ENCODE measurements at places on chromosomes 16 and 17.

DNA sequence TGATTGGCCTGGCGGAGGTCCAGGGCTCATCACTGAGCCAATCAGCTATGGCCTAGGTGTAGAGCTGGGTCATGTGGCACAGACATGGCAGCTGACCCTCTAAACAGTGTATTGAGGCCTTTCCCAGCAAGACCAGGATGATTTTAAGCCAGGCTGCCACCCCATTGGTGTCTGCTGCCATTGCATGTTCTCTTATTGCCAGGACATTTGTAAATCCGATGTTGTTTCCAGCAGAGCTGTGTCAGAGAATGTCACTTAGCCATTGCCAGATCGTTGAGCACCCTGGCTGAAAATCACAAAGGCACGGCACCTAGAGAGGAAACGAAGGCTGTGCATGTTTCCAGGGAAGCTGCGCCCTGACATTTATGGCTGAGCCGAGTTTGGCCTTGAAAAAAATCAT, 33.4 kb downstream of the RBFOX1 start:
- DNase-seq: no peak

DNA sequence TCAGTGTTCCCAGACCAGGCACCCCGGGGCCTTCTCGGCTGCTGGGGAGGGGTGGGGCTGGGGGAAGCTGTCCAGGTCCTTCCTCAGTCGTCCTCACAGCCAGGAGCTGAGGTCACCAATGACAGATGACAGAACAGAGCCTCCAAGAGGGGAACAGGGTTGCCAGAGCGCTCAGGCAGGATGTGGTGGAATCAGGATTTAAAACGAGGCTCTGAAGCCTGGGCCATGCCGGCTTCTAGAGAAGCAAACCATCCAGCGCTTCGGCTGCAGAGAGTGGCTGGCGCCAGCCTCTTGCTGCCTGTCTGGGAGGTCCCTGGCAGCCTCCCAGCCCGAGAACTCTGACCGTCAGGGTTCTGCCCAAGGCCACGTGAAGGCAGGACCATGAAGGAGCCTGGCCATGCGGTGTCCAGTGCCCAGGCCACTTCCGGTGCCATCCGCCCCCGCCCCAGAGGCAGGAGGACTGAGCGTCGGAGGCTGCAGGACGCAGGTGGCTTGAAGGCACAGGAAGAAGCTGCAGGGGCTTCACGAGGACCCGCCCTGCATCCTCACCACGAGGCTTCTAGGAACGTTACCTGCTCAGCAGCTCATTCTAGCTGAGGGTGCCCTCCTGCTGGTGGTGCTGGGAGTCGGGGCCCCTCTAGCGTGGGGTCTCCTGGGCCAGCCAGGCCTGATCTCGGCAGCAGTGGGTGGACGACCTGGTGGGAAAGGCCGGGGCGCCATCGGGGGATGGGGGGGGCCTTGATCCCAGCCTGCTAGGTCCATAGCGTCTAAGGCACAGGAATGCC, 78.5 kb downstream of the KLHDC4 start:
- no peak for DNase-seq

DNA sequence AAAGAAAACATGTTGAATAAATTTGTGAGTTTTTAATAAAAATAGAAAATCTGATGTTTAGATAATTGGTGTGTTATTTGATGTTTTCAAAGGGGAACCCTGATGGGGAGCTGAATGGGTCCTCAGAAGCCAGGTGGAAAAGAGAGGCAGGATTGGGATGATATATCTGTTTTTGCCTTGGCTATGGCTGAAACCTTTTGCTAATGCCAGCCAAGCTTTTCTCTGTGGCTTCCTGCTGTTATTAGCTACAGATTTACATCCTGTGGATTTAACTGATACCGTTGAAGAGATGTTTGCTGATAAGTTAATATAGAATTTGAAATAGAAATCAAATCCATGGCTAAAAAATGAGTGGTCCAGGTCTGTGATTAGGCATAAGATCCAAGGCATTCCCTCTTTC, 4.2 kb upstream of the AATF start:
- no peak for DNase-seq

- no peak for DNase-seq
These were observed 5.1 kb downstream of the RAB37 start for GRCh38 chr17:74742153-74742515.

DNA sequence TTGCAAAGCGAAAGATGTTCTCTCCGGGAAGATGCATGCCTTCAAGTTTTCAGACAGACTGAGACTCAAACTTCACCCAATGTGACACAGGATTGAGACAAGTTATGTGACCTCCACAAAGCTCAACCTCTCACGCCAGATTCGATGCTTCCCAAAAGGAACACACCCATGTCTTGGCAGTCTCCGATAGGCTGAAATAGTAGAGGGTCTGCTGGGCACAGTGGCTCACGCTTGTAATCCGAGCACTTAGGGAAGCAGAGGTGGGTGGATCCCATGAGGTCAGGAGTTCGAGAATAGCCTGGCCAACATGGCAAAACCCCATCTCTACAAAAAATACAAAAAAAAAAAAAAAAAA, 22.1 kb downstream of the ZFHX3 start:
- DNase-seq: no peak

DNA sequence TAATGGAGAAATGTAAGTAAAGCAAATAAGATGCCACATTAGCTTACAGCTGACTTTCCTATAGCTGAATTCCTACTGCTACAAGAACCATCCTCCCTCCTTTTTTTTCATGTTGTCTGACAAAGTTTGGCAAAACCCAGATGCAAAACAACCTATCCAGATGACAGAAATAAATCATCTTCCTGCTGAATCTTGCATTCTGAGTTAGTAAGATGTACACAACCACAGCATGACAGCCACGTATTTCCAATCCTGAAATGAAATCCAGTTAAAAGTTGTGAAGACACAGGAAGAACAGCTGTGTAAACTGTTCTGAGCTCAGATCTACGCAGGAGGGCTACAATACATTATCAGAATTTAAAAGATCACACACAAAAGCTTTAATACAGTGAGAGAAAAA, 5.1 kb upstream of the DHX33 start:
- DNase-seq: no peak

DNA sequence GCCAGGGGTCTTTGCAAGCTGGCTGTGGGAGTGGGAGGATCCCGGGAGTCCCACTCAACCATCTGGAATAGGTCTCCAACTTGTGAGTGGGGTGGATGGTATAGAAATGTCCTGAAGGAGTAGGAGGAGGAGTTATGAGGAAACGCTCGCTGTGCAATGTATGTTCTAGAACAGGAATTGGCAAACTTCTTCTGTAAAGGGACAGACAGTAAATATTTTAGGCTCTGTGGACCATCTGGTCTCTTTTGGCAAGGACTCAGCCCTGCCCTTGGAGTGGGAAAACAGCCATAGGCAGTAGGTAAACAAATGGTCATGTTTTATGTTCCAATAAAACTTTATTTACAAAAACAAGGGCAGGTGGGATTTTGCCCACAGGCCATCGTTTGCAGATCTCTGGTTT, 149.2 kb downstream of the NPIPB5 start:
- DNase-seq: no peak

DNA sequence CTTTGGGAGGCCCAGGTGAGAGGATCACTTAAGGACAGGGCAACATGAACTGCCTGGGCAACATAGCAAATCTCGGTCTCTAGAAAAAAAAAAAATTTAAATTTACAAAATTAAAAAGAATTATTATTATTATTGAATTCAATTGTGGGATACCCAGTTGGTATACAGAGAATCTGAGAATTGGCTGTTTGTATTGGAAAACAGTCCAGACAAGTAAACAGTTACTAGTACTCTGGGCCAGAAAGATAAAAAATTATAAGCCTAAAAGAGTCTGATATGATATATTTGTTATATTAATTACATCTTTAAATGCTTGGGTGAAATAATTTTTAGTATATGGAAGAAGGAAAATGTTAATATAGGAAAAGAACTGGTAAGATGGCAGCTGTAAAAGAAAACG, 15.0 kb downstream of the CCDC47 start:
- DNase-seq: no peak

GRCh38 chr17:58757162-58757613, 1.5 kb downstream of the PPM1E start:
- no peak for DNase-seq

GRCh38 chr17:75087558-75088453, at the start of gene SLC16A5:
Gene SLC16A5 (plus strand): TSS chr17:75087954. CDS start chr17:75093637, 5,683 bp downstream.
- no peak for DNase-seq

DNA sequence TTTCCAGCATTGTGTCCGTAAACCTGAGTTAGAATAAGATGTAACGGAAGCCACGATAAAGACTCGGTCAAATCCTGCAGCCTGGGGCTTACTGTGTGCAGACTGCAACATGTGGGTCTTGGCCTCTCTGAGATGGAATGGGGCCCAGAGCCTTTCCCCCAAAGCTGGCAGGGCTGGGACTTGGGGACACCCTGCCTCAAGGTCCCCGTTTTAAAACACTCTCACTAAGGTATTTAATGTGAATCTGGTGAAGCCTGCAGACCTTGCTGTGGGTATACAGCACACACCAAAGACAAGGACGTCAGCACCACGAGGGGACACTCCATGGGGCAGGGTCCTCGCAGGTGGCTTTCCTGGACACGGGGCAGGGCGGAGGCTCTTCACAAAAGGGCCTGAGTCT, 2.1 kb downstream of the NDUFAF8 start:
- no peak for DNase-seq

DNA sequence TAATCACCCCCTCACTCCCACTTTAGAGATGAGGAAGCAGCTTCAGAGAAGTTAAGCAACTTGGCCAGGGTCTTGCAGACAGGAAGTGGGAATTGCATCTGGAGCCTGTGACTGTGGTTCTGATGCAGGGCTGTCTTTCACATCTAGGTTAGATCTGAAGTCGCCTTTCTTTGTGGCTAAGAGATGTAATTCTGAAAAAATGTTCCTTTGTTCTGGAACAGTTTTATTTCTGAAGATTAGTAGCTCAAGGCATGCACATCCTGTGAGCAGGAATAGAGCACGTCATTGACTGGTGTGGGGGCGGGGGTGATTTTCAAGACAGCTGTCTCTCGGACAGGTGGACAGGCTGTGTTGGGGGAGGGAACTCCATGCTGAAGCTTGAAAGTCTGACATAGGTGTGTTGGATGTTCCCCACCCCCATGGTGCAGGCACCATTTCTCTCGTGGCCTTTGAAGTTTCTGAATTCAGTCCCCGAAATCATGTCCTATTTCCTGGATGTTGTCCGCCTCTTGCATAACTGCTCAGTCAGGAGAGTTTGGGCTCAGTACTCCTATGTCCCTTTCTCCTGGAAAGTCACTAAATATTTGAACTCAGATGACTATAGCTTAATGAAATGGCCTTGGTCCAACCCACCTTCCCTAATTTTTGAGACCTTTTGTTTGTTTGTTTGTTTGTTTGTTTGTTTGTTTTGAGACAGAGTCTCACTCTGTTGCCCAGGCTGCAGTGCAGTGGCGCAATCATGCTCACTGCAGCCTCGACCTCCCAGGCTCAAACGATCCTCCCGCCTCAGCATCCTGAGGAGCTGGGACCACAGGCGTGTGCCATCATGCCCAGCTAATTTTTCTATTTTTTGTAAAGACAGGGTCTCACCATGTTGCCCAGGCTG, 21.0 kb upstream of the HERPUD1 start:
- DNase-seq: no peak

DNA sequence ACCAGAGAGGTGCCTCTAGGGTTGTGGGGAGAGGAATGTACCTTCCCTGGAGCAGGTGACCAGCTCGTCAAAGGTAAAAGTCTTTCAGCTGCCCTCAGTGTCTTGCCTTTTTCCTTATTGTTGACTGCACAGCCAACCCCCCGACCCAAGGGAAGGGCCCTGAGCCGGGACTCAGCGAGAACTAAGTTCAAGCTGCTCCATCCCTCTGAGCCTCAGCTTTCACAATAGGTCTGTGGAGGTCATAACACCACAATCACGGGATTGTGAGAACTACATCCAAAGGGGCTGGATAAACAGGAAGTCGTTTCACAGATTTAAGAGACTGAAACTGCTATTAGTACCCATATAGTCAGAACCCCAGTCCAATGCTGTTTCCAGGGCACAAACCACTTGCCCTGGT, 2.6 kb upstream of the KRT36 start:
- DNase-seq: no peak

- no peak for DNase-seq
These were observed 12.2 kb downstream of the PMFBP1 start for GRCh38 chr16:72159801-72160200.
